Mesendoderm (in vitro differentiated cells): ENCODE measurements at places on chromosomes 5 and 9.

- no peak for DNase-seq
- H3K4me3 ChIP-seq: no peak overlapping the region
- H3K27ac ChIP-seq: no peak overlapping the region
- no peaks in the 10 kb centered on the region for H3K27me3 ChIP-seq
- no peaks in the 10 kb centered on the region for H3K36me3 ChIP-seq
- no peaks in the 10 kb centered on the region for H3K4me1 ChIP-seq
These were observed 14.5 kb upstream of the TGFBI start for GRCh38 chr5:136014049-136015002.

- no peak overlapping the region for H3K4me3 ChIP-seq
- no peak for DNase-seq
- no peaks in the 10 kb centered on the region for H3K36me3 ChIP-seq
These were observed 75.5 kb downstream of the PTPN3 start for GRCh38 chr9:109422641-109423040.

- H3K36me3 ChIP-seq: no peaks in the 10 kb centered on the region
- no peaks in the 10 kb centered on the region for H3K27me3 ChIP-seq
- no peak for DNase-seq
These were observed 274.3 kb upstream of the DMRT1 start for GRCh38 chr9:567128-567746.

DNA sequence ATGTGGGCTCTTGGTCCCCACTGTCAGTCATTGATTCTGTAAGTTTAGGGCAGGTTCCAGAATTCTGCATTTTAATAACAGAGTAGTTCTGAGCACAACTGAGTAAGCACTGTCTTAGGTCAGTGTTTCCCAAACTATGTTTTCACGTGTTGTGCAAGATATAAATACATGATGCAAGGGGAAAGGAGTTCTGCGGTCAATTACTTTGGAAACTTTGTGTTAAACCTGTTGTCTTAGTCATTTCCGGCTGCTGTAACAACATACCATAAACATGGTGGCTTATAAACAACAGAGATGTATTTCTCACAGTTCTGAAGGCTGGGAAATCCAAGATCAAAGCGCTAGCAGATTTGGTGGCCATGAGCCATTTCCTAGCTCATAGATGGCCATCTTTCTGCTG is 69.8 kb downstream of the EQTN start:
- no peak overlapping the region for H3K27ac ChIP-seq
- H3K27me3 ChIP-seq: no peaks in the 10 kb centered on the region
- H3K4me3 ChIP-seq: no peak overlapping the region

- no peaks in the 10 kb centered on the region for H3K36me3 ChIP-seq
- no peaks in the 10 kb centered on the region for H3K4me1 ChIP-seq
- H3K27me3 ChIP-seq: no peaks in the 10 kb centered on the region
- H3K27ac ChIP-seq: no peak overlapping the region
These were observed 53.2 kb upstream of the GRIA1 start for GRCh38 chr5:153437251-153437650.

DNA sequence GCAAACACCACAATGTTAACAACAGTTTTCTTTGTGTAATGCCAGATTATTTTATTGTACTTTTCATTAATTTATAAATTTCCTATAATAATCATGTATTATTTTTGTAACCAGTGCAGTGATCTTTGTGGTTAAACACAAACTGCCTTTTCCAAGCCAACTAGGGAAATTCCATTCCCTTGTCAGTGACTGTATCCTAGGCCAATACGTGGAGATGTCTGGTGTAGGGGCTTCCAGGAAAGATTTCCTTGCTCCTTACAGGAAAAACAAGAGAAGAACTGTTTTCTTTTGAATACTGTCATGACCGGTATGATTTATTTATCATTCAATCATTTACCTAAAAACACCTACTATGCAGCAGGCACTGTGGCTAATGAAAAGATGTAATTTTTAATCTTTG is 31.4 kb downstream of the FANCC start:
- no peaks in the 10 kb centered on the region for H3K27me3 ChIP-seq
- DNase-seq: no peak
- H3K27ac ChIP-seq: no peak overlapping the region
- H3K36me3 ChIP-seq: no peaks in the 10 kb centered on the region
- H3K4me3 ChIP-seq: no peak overlapping the region
- H3K4me1 ChIP-seq: no peaks in the 10 kb centered on the region

DNA sequence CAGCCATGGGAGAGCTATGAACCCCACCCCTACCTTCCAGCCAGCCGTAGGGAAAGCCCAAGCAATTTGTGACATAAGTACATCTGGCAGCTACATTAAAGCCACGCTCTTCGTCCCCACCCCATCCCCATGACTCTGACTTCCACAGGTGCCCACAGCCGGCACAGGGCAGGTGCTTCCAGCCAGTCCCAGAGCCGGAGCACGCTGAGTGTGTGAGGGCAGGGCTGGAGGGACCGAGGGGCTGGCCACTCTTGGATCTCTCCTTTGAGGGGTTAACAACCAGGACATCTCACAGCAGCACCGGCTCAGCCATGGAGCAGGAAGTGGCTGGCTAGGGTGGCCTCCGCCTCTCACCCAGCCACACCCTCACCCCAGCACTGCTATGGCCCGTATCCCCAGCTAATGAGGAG is 2.4 kb upstream of the FAM78A start:
- no peaks in the 10 kb centered on the region for H3K36me3 ChIP-seq
- no peak overlapping the region for H3K4me3 ChIP-seq
- no peaks in the 10 kb centered on the region for H3K4me1 ChIP-seq
- H3K27me3 ChIP-seq: peaks cover 6% of the 10 kb centered on the region
- DNase-seq: no peak

GRCh38 chr9:100309992-100310391 is 42.8 kb downstream of the TEX10 start:
- no peaks in the 10 kb centered on the region for H3K36me3 ChIP-seq
- H3K27ac ChIP-seq: no peak overlapping the region
- no peak overlapping the region for H3K4me3 ChIP-seq
- no peak for DNase-seq
- no peaks in the 10 kb centered on the region for H3K27me3 ChIP-seq

DNA sequence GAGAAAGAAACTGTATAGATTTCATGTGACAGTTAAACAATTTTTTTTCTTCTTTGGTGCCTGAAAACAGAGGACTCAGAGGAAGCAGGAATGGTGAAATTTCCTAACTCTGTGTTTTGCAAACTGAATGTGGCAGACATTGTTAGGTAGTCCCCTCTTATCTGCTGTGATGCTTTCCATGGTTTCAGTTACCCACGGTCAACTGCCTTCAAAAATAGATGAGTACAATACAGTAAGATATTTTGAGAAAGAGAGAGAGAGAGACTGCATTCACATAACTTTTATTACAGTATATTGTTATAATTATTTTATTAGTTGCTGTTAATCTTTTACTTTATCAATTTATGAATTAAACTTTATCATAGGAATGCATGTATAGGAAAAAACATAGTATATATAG is 627.2 kb downstream of the CCDC171 start:
- H3K4me1 ChIP-seq: no peaks in the 10 kb centered on the region
- no peak for DNase-seq
- H3K4me3 ChIP-seq: no peak overlapping the region
- no peak overlapping the region for H3K27ac ChIP-seq

- no peaks in the 10 kb centered on the region for H3K4me1 ChIP-seq
- H3K27ac ChIP-seq: no peak overlapping the region
- H3K27me3 ChIP-seq: no peaks in the 10 kb centered on the region
- DNase-seq: peak; percentile 54
- no peak overlapping the region for H3K4me3 ChIP-seq
These were observed 54.2 kb downstream of the LRSAM1 start for GRCh38 chr9:127505396-127506116.

DNA sequence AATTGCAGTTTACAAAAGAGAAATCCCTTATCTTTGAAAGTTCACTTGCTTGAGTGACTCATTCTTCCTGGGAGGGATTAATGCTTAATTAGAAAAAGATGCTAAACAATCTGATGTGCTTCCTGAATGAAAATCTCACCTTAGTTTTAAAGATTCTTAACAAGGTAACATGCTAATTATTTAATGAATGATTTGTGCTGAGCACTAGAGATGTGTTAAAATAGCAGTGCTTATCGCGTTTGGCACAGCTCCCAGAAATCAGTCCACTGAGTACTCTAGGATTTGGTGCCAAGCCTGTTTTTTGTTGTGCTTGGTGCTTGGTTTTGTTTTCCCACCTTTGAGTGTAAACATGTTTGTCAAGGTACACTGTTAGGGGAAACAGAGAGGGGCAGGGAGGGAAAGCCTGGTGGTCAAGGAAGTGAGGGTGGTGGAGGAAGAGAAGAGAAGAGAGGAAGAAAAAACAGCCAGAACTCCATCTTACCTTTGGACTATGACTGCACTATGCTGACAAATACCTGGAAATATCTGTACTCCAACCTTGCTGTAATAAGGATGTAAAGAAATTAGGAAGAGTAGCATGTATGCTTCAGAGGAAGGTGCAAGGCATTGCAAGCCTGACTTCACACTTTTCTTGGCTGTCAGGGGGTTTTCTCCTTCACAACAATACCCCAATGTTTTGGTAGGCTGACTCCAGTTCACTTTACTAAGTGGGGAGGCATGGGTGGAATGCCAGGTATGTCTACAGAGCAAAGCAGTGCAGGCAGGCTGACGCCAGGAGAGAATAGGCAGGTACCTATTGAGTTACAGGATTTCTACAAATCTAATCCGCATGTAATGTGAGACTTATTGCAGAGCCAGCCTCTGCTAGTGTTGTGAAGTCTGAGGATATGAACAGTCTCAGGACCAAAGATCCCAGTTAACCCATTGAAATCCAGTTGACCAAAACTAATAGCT is 157.2 kb upstream of the ISL1 start:
- no peaks in the 10 kb centered on the region for H3K27me3 ChIP-seq
- H3K4me3 ChIP-seq: no peak overlapping the region
- H3K27ac ChIP-seq: peak overlapping the region; percentile 84
- no peaks in the 10 kb centered on the region for H3K36me3 ChIP-seq

GRCh38 chr5:127820910-127821553 is 117.8 kb downstream of the CCDC192 start:
- no peaks in the 10 kb centered on the region for H3K36me3 ChIP-seq
- H3K4me3 ChIP-seq: no peak overlapping the region
- no peak overlapping the region for H3K27ac ChIP-seq
- DNase-seq: no peak
- H3K4me1 ChIP-seq: no peaks in the 10 kb centered on the region

DNA sequence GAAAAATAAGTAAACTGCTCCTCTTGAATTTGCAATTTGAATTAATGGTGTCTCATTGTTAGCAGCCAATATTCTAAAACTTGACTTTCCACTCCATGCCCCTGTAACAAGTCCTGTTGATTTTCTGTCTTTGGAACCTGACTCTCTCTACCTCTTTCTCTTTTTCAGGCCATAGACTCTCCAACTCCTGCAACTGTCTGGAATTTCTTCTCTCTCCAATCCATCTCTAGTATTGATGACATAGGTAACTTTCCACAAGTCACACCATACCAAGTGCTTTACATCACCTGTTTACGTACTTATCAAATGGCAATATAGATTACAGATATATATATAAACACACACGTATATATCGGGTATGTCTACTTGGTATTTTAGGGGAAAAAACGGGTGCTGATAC is 923 bp downstream of the C5orf34 start:
- peak; percentile 36 for DNase-seq
- H3K36me3 ChIP-seq: no peaks in the 10 kb centered on the region
- H3K4me1 ChIP-seq: no peaks in the 10 kb centered on the region
- H3K4me3 ChIP-seq: no peak overlapping the region

- H3K27ac ChIP-seq: no peak overlapping the region
- DNase-seq: no peak
- H3K36me3 ChIP-seq: no peaks in the 10 kb centered on the region
- H3K4me1 ChIP-seq: no peaks in the 10 kb centered on the region
- no peak overlapping the region for H3K4me3 ChIP-seq
These were observed 78.0 kb downstream of the JAKMIP2 start for GRCh38 chr5:147704544-147704943.

- H3K4me3 ChIP-seq: no peak overlapping the region
- H3K36me3 ChIP-seq: no peaks in the 10 kb centered on the region
- no peak for DNase-seq
- no peaks in the 10 kb centered on the region for H3K27me3 ChIP-seq
These were observed 89.9 kb downstream of the BARX1 start for GRCh38 chr9:93865245-93865644.
